CD4-positive, CD25-positive, alpha-beta regulatory T cell (primary cell): ENCODE measurements at places on chromosomes 11 and 22. TPM values are rescaled to one million over a fixed set of nuclear protein-coding genes. Genes with fewer than 3 reads are reported as not detected.

The TENM4 gene
- not detected for total RNA-seq

GRCh38 chr22:37607935-37608476, 628 bp upstream of the GGA1 start:
- no peaks in the 10 kb centered on the region for H3K36me3 ChIP-seq
- peak overlapping the region; percentile 69 for H3K4me3 ChIP-seq
- H3K27me3 ChIP-seq, result no peaks in the 10 kb centered on the region
- H3K27ac ChIP-seq, result peak overlapping the region; percentile 97
- peaks cover 55% of the 10 kb centered on the region for H3K4me1 ChIP-seq

The ME3 gene
- total RNA-seq, result 1.4 TPM

The UPK3A gene
- total RNA-seq, result not detected

DNA sequence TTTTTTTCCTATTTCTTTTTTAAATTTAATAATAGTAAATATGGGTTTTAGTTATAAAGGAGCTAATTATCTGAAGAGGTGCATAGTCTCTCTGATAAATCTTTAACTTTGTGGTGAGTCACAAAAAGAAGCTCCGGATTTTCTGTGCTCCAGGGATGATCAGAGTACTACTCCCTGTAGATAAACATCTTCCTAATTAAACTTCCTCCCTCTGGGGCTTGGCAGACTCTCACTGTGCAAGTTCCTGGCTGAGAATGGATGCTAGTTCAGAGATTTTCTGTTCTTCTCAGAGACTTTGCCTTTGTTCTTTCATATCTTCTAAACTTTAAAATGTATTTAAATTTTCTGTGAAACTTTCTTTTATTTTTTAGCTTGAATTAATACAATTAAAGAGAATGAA, at the start of gene OR10G7:
Gene OR10G7, minus strand, starts transcription at position 72 of the 400 bp plus-strand sequence. CDS start 2,324 bp downstream, outside the sequence.
- H3K27me3 ChIP-seq, result no peaks in the 10 kb centered on the region
- H3K4me1 ChIP-seq, result no peaks in the 10 kb centered on the region
- no peak within 1 kb of the TSS for H3K4me3 ChIP-seq
- H3K36me3 ChIP-seq, result no peaks in the 10 kb centered on the region

The PYGM gene
- total RNA-seq, result 10.9 TPM

The TBX10 gene
- not detected for total RNA-seq

GRCh38 chr11:61688365-61689163, 8.4 kb downstream of the DAGLA start:
- no peak for DNase-seq
- no peak overlapping the region for H3K4me3 ChIP-seq
- no peaks in the 10 kb centered on the region for H3K27me3 ChIP-seq
- no peaks in the 10 kb centered on the region for H3K36me3 ChIP-seq
- H3K4me1 ChIP-seq, result peaks cover 22% of the 10 kb centered on the region

The RASGRP2 gene
- 570 TPM for total RNA-seq

DNA sequence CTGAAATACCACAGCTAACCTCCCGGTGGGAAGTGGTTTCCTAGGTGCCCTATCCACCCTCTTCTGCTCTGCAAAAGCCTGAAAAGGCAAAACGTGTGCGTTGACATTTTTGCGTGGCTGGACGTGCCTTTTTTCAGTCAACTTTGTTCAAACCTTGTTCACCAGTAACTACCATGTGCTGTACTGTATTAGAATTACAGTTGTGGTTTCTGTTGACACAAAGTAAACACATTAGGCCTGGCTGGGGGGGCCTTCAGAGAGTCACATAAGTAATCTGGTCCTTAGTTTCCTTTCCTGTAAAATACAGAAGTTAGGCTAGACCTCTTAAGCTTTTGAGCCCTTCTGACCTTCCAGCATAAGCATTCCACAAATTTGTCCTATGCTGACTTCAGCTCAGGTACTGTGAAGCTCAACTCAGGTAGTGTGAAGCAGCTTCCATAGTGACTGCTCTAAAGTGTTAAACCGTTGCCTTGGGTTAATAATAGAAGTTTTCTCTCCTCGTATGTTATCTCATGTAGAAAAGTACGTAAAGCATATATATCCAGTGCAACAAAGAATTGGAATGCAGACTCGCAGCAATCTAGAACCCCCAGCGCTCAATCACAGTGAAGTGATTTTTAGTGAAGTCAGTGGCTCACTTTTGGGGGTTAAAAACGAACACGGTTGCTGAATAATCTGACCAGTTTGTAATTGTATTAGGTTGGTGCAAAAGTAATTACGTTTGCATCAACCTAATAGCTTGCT, 1.8 kb downstream of the EWSR1 start:
- H3K36me3 ChIP-seq, result peaks cover 34% of the 10 kb centered on the region
- peak; percentile 35 for DNase-seq
- H3K4me3 ChIP-seq, result peak overlapping the region; percentile 83
- H3K27ac ChIP-seq, result peak overlapping the region; percentile 34
- no peaks in the 10 kb centered on the region for H3K27me3 ChIP-seq

DNA sequence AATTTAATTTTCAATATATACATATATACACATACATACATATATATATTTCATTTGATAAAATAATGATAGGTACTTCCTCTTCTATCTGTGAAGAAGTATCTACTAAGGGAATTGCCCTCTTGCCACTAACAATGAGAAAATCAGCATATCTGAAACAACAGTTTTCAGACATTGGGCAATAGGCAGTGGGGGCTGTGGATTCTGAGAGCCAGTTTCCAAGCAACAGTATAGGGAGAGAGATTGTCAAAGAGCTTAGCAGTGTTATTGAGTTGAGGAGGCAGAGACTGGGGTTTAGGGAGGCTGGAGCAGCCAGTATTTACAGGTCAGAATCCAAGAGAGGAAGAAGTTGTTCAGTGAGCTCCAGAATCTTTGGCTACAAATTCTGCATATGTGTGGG, 119.3 kb downstream of the ARFGAP2 start:
- no peak for DNase-seq
- no peaks in the 10 kb centered on the region for H3K4me1 ChIP-seq
- H3K27me3 ChIP-seq, result no peaks in the 10 kb centered on the region
- H3K36me3 ChIP-seq, result no peaks in the 10 kb centered on the region

- H3K27me3 ChIP-seq, result no peaks in the 10 kb centered on the region
- DNase-seq, result no peak
These were observed 47.8 kb upstream of the SERPIND1 start for GRCh38 chr22:20725987-20726558.

DNA sequence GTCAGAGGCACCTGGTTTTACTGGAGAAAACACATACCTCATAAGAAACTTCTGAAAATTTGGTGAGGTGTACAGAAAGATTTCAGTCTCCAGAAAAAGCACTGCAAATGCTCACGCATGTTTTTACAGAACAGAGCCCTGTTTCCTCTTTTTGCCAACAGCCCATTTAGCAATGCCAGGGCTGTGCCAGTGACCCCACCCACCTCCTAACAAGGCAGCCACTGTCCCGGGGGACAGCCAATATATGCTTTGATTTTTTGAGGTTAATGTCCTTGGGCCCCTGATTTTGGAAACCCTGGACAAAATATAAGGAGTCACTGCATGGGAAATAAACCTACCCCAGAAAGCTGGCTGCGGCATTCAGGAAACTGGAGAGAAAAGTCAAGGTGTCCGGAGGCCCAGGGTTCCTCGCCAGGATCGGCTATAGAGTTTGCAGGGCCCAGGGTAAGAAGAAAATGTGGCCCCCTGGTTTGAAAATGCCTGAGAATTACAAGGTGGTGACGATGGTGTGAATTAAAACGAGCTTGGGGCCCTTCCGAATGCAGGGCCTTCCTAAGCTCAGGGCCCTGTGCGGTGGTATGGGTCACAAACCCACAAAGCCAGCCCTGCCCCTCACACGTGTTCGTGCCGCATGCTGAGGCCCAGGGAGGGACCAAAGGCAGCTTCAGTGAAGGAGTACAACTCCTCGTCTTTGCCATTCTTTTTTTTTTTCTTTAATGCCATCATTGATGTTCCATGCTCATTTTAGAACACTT, 71.1 kb upstream of the WNT7B start:
- H3K27me3 ChIP-seq, result no peaks in the 10 kb centered on the region
- no peaks in the 10 kb centered on the region for H3K36me3 ChIP-seq
- no peak overlapping the region for H3K4me3 ChIP-seq
- H3K27ac ChIP-seq, result no peak overlapping the region

- H3K27me3 ChIP-seq, result peaks cover 2% of the 10 kb centered on the region
- no peaks in the 10 kb centered on the region for H3K4me1 ChIP-seq
- no peak for DNase-seq
- H3K27ac ChIP-seq, result no peak overlapping the region
- H3K4me3 ChIP-seq, result no peak overlapping the region
These were observed 538.1 kb downstream of the SOX6 start for GRCh38 chr11:15818132-15818842.

The FZD4 gene
- total RNA-seq, result not detected

The MGAT3 gene
- 0.12 TPM for total RNA-seq

DNA sequence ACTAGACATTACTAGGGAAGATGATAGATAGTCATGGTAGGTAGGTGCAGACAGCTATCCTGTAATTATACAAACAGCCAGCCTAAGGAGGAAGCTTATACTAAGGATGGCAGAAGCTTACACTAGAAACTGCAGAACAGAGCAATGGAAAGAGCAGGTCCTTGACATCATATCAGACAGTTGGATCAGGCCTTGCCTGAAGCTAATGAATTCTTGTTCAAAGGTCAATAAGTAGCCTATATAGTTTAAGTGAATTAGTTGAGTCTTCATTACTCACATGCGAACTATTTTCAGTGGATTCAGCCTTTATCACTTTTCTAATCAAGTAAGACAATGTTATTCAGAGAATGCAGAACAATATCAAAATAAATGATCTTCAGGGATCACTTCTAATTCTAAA, 22.3 kb upstream of the GRK3 start:
- H3K4me3 ChIP-seq, result no peak overlapping the region
- H3K36me3 ChIP-seq, result no peaks in the 10 kb centered on the region
- no peaks in the 10 kb centered on the region for H3K27me3 ChIP-seq
- H3K27ac ChIP-seq, result no peak overlapping the region
- no peaks in the 10 kb centered on the region for H3K4me1 ChIP-seq

- H3K36me3 ChIP-seq, result no peaks in the 10 kb centered on the region
- H3K4me3 ChIP-seq, result no peak overlapping the region
- H3K27ac ChIP-seq, result no peak overlapping the region
These were observed 19.3 kb downstream of the CACNA1I start for GRCh38 chr22:39589875-39590274.

DNA sequence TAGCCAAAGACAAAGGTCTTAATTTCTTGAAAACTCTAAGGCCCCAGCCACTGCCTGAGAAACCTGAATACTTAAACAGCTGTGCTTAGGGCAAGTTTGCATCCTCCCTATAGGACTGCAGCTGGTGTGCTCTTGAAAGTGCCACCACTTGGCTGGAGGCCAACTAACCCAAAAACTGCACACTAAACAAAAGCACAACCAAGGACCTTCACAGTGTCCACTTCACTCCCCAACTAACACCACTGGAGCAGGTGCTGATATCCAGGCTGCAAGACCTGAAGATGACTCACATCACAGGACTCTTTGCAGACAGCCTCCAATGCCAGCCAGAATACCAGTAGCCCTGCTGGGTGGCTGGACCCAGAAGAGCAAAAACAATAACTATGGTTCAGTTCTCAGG, 357.7 kb upstream of the ARHGAP42 start:
- H3K4me1 ChIP-seq, result no peaks in the 10 kb centered on the region
- H3K27ac ChIP-seq, result no peak overlapping the region
- no peaks in the 10 kb centered on the region for H3K27me3 ChIP-seq
- no peaks in the 10 kb centered on the region for H3K36me3 ChIP-seq
- H3K4me3 ChIP-seq, result no peak overlapping the region

The RFPL2 gene
- total RNA-seq, result 1.5 TPM

DNA sequence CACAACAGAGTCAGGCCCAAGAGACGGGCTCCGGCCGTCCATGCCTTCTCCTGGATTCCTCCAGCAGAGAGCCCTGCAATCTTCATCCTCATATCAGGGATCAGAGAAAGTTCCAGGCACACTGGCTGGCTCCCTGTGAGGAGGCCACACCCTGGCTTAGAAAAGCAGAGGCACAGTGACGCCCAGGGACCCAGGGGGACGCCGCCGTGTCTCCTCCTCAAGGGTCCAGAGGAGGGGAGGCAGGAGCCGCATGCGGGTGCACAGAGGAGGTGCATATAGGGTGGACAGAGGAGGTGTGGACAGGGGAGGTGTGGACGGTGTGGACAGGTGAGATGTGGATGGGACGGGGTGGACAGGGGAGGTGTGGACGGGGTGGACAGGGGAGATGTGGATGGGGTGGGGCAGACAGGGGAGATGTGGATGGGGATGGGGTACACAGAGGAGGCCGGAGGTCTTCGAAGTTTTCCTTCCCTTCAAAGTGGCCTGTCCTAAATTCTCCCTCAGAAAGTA, 1521.9 kb downstream of the BRD1 start:
- H3K4me1 ChIP-seq, result no peaks in the 10 kb centered on the region
- H3K4me3 ChIP-seq, result no peak overlapping the region
- no peaks in the 10 kb centered on the region for H3K27me3 ChIP-seq

The WBP2NL gene
- 2.9 TPM for total RNA-seq

DNA sequence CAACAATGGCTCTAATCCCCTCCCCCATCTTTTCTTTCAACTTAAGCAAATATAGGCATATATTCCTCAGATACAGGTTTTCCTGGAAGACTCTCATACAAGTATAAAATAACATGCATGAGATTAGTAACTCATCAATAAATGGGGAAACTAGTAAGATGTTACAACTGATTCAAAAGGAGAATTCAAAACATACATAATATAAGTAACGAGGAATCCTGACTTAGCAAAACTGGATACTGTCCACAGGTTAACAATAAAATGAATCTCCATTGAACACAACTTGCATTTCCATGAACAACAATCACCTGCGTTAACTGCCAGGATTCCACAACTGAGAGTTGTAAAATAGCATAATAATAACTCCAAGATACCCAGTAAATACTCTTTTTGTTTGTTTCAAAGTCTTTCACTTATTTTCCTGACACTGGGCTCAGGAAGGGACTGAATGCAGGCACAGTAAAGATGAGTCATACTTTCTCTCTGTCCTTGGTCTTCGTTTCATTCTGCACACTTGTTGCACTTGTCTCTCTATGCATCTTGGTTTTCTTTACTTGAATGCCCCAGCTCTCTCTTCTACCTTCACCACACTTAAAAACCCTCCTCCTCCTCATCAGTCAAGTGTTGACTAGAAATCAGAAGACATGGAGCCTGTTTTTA, 8.1 kb downstream of the APIP start:
- H3K4me3 ChIP-seq, result no peak overlapping the region
- no peaks in the 10 kb centered on the region for H3K4me1 ChIP-seq
- no peaks in the 10 kb centered on the region for H3K36me3 ChIP-seq
- DNase-seq, result no peak
- no peak overlapping the region for H3K27ac ChIP-seq
- H3K27me3 ChIP-seq, result no peaks in the 10 kb centered on the region

GRCh38 chr22:36816636-36817524, at the start of gene PVALB:
PVALB (minus strand) TSS chr22:36817035; CDS start chr22:36817005, 30 bp downstream.
- no peak within 1 kb of the TSS for H3K27ac ChIP-seq
- H3K4me3 ChIP-seq, result no peak within 1 kb of the TSS
- peaks cover 9% of the 10 kb centered on the region for H3K4me1 ChIP-seq
- DNase-seq, result no peak
- no peaks in the 10 kb centered on the region for H3K36me3 ChIP-seq
- H3K27me3 ChIP-seq, result peaks cover 17% of the 10 kb centered on the region

- DNase-seq, result no peak
- no peaks in the 10 kb centered on the region for H3K27me3 ChIP-seq
- peaks cover 2% of the 10 kb centered on the region for H3K36me3 ChIP-seq
These were observed 689 bp downstream of the PDHX start for GRCh38 chr11:34916843-34917770.

The ESAM gene
- 3.0 TPM for total RNA-seq
